ENCODE measurements at places on chromosomes 11 and 22.

GRCh38 chr11:116279511-116279910 is 493.3 kb downstream of the BUD13 start:
- DNase-seq = no peak

GRCh38 chr11:111018566-111018965 is 227.0 kb upstream of the POU2AF2 start:
- no peak for DNase-seq

- DNase-seq = no peak
Observed at GRCh38 chr11:119317592-119318239, 786 bp upstream of the MCAM start.

- no peak for DNase-seq
Observed at GRCh38 chr11:85844439-85845123, 10.6 kb upstream of the CCDC83 start.

- no peak for DNase-seq
Observed at GRCh38 chr11:19513253-19513652, 199.4 kb upstream of the NAV2 start.

DNA sequence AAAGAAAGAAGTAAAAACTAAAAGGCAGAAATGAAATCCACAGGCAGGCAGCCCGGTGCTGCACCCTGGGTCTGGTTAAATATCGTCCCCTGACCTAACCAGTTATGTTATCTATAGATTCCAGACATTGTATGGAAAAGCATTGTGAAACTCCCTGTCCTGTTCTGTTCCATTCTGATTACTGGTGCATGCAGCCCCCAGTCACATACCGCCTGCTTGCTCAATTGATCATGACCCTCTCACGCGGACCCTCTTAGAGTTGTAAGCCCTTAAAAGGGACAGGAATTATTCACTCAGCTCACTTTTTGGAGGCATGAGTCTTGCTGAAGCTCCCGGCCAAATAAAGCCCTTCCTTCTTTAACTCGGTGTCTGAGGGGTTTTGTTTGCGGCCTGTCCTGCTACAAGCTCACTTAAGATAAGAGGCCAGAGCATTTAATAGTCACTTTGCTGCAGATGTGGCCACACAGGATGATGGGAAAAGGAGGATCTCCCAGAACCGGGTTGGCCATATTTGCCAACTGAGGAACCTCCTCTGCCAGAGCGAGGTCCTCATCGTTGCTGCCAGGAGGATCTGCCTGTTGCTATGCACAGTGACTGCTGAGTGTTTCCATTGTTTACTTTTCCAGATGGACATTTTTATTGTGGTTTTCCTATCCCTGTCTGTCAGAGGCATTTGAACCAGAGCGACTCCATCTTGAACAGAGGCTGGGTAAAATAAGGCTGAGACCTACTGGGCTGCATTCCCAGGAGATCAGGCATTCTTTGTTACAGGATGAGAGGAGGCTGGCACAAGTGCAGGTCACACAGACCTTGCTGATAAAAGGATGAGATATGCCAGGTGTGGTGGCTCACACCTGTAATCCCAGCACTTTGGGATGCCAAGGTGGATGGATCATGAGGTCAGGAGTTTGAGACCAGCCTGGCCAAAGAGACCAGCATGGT is 10.2 kb downstream of the C11orf96 start:
- no peak for DNase-seq

DNA sequence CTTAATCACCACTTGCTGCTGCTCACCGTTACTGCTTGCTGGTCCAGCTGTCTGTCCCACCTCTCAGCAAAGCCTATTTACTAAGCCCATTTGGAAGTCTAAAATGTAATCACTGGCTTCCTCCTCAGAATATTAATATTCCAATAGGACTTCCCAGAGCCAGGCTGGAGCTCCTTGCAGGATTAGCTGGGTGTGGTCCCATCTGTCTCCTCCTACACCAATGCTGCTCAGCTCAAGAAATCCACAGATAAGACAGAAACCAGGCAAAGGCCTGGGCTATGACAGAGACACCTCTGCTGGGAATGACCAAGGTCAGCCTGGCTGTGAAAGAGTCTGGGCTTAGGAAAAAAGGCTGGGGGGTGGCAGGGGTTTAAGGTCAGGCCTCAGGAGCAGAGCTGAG is 317.8 kb downstream of the BUD13 start:
- DNase-seq = no peak

GRCh38 chr11:86161336-86161735 is 83.2 kb upstream of the EED start:
- no peak for DNase-seq

GRCh38 chr11:40139536-40139935 is 1319.9 kb downstream of the LRRC4C start:
- DNase-seq = no peak

DNA sequence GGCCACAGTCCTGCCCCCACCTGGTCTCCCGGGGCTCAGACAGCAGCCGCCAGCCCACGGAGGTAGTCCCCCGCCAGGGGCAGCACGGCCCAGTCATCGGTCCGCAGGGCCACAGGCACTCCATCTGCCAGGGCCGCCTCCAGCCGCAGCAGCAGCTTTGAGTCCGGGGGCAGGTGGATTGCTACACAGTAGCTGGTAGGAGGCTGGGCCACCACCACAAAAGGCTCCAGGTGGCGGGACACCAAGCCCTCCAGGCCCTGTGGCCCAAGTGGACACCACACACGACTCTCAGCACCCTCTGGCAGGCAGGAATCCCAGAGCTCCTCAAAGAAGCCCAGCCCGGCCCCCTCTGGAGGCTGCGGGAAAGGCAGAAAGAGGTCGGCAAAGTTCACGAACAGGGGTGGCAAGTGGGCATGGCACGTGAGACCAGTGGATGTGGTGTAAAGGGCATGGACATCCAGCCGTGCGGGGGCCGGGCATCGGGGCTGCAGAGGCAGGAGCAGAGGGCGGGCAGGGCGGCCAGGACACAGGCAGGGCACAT is 2.9 kb downstream of the AP5B1 start:
- DNase-seq = no peak

DNA sequence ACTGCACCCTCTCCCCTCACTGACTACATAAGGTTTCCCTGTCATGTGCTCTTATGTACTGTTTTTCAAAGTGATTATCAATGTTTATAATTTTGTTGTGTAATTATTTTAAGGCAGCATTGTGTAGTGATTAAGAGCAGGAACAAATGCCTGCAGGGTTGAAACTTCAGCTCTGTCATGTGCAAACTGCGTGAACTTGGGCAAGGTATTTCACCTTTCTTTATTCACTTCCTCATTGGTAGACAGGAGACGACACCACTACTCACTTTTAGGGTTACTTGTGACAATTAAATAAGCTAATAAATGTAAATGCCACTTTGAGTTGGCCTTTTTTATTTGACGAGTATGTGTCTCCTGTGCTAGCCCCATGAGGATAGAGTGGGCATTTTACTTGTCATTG is 86.5 kb upstream of the E2F8 start:
- no peak for DNase-seq

- no peak for DNase-seq
Observed at GRCh38 chr11:114070464-114071139, 11.1 kb downstream of the ZBTB16 start.

DNA sequence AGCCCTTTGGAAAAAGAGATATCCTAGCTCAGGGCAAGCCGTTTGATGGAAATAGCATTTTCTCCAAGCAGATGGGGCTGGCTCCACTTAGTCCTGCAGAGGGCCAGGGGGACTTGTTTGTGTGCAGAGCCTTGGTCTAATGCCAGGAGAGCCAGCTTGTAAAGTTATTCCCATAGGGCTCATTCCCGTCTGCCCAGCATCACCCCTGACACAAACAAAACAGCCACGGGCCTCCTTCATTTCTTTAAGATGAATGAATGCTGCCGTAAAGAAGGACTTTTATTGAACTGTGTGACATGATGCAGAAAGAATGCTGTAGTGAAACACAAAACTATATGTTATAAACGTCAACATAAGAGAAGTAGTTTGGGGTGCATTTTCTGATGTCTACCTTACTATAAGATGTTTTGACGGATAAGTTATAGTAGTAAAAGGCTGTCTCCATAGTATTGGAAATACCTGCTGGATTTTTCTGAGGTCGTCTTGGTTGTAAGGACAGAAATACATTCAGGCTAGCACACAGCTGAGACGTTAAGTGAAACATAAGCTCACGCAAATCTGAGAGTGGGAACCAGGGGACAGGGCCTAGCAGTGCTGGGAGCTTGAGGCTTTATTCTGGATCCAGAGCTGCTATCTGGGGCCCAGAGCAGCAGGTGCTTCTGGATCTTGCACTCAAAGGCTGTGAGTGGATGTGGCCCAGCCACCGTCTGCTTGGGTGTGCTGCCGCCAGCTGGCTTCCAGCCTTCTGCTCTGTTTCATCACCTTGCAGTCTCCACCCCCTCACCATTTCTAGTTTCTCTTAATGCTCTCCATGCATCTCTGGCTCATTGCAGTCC is 53.3 kb downstream of the NCAM1 start:
- DNase-seq = no peak

DNA sequence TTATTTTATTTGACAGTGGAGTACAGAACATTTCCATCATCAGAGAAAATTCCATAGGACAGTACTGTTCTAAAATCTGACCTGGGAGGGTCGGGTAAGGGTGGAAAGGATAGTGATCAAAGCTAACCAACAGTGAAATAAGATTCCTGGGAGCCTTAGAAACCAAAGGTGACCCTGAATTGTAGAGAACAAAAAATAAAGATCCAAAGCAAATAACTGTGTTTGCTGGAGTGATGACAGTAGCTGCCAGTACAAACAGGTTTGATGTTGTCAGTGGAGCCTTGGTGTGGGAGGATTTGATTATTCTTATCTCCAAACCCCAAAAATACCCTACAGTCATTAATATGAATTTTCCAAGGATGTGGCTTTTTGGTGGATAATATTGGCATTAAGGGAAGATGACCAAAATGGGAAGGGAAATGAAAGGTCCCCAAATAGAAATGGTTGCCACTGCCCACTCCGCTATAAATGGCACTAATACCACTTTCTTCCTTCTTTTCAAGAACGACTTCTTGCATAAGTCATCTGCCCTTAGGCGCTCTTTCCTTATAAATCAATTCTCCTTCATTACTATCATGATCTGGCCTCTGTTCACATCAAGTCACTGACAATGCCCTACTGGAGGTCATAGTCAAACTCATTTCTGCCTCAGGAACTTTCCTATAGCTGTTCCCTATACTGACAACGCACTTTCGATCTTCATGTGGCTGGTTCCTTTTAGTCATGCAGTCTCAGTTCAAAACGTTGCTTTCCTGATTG is 44.4 kb downstream of the EHF start:
- DNase-seq = no peak

DNA sequence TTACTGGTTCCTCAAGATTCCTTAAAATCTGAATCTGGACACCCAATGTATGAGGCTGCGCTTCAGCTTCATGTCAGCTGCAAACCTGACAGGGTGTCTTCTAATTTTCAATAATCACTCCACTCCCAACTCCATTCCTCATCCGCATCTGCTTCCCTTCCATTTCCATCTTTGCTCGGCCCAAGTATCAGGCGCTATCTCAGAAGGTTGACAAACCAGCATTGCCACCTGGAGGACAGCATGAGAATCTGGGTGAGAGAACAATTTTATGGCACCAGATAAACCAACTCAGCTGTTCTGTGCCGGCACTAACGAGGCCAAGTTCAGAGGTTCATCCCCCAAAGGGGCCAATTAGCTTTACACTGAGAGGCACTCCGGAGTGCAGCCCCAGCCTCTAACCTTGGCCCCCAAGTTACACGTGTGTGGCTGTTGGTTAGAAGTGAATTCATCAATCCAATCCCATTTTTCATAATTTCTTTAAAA is 79.1 kb upstream of the LMO2 start:
- no peak for DNase-seq

DNA sequence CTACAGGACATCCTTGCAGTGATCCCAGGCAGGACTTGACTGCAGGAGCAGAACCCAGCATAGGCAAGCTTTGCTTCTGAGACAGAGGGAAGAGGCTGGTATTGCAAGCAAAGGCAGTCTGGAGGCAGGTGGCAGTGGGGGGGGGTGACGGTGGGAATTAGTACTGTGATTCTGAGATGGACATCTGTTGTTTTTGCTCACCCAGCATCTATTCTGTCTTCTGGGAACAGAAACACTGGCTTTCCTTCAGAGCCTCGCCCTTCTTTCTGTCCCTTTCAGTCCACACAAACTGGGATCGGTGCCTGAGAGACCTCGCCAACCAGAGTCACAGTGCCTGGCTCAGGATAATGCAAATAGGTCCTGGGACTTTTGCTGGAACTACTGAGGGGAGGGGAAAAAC is 31.2 kb upstream of the RASL10A start:
- DNase-seq = no peak

GRCh38 chr22:32850591-32851517 is 49.3 kb downstream of the TIMP3 start:
- DNase-seq = no peak

DNA sequence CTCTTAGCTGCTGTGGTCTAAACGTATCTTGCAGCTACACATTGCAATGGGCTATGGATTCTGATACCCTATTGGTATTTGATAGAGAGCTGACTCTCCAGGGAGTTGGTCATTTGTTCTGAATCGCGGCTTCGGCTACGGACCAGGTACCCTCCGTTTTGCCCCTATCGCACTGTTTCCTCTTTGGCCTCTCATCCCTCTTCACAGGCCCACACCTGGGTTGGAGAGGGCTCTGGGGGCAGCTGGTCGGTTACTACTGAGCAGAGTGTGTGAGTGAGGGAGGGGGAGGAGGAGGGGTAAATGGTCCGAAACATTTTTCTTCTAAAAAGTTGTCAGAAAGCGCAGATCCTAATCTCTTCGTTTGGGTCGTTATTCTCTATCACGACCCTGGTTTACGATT is 48.8 kb upstream of the HSD17B12 start:
- no peak for DNase-seq

DNA sequence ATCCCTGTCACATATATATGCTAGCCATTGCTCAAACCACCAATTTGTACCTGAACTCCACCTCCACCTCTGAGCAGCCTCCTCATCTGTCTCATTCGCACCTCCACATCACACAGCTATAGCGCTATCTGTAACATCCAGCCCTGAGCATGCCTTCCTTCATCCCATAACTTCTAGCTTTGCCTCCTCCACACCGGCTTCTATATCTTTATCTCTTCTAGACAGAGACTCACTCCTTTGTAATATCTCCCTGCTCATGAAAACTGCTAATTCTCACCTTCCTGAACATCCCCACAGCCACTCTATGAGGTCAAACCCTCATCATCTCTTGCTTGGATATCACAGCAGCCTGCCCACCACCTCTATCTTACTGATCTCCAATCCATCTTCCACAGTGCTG is 5.9 kb downstream of the SIAE start:
- DNase-seq = no peak

- DNase-seq = no peak
Observed at GRCh38 chr11:119671561-119672015, 57.4 kb downstream of the NECTIN1 start.

- DNase-seq = no peak
Observed at GRCh38 chr11:98965775-98966174, 55.0 kb upstream of the CNTN5 start.

Measured in activated T-helper 9 cell treated with anti-CD3 and anti-CD28 coated beads, Interleukin-2, amount 50 U/mL, for 16 hours (primary cell).